ENCODE measurements at places on chromosomes 2 and 18. TPM values are rescaled to one million over a fixed set of nuclear protein-coding genes. Genes with fewer than 3 reads are reported as not detected.

SLC5A7 gene
- total RNA-seq = not detected

GATA6 gene
- total RNA-seq = 7.7 TPM

ZNF521 gene
- 41.8 TPM for total RNA-seq

REG3A gene
- not detected for total RNA-seq

C1QL2 gene
- not detected for total RNA-seq

ONECUT2 gene
- total RNA-seq = under 0.01 TPM

LNPK gene
- total RNA-seq = 8.1 TPM

DNER gene
- total RNA-seq = 13.7 TPM

ZNF532 gene
- 55.6 TPM for total RNA-seq

GAREM1 gene
- 0.72 TPM for total RNA-seq

SCLY gene
- total RNA-seq = 11.4 TPM

G6PC2 gene
- total RNA-seq = not detected

C2orf72 gene
- not detected for total RNA-seq

DSG2 gene
- 12.5 TPM for total RNA-seq

KLHL29 gene
- total RNA-seq = 3.1 TPM

RAB17 gene
- total RNA-seq = 0.22 TPM

HRH4 gene
- under 0.01 TPM for total RNA-seq

ZNF396 gene
- 1.8 TPM for total RNA-seq

RNF144A gene
- 0.22 TPM for total RNA-seq

TSN gene
- 31.7 TPM for total RNA-seq

CPLX4 gene
- not detected for total RNA-seq

IL36G gene
- total RNA-seq = not detected

MEP1B gene
- total RNA-seq = not detected

PDE1A gene
- not detected for total RNA-seq

C2orf80 gene
- not detected for total RNA-seq

GPR45 gene
- 0.22 TPM for total RNA-seq

CDCA7 gene
- 0.66 TPM for total RNA-seq

MROH2A gene
- total RNA-seq = not detected

CD8B2 gene
- not detected for total RNA-seq

IL36B gene
- total RNA-seq = not detected

POTEJ gene
- total RNA-seq = not detected

TEX44 gene
- not detected for total RNA-seq

MYO5B gene
- total RNA-seq = 0.66 TPM

IL1F10 gene
- not detected for total RNA-seq

DSG1 gene
- total RNA-seq = not detected

FOXD4L1 gene
- 0.14 TPM for total RNA-seq

CFAP65 gene
- total RNA-seq = not detected

TMEM247 gene
- total RNA-seq = 0.43 TPM

TACR1 gene
- 0.29 TPM for total RNA-seq

CKAP2L gene
- total RNA-seq = 0.88 TPM

FOXI3 gene
- not detected for total RNA-seq

EVA1A gene
- 51.3 TPM for total RNA-seq

GPAT2 gene
- 1.3 TPM for total RNA-seq

CRACDL gene
- total RNA-seq = not detected

SNTG2 gene
- total RNA-seq = not detected

PREB gene
- total RNA-seq = 76.7 TPM

BCL11A gene
- 1.6 TPM for total RNA-seq

CACNB4 gene
- under 0.01 TPM for total RNA-seq

C2orf92 gene
- 2.4 TPM for total RNA-seq
